ENCODE measurements at places on chromosomes 13 and 19.
A peak's percentile ranks its signal among the peaks of the same experiment; 100 is the strongest.

- DNase-seq = no peak
Measured at GRCh38 chr13:26425443-26426358, 131.8 kb upstream of the WASF3 start.

- peak; percentile 96 for DNase-seq
Measured at GRCh38 chr13:32409561-32410421, 18.1 kb downstream of the N4BP2L1 start.

DNA sequence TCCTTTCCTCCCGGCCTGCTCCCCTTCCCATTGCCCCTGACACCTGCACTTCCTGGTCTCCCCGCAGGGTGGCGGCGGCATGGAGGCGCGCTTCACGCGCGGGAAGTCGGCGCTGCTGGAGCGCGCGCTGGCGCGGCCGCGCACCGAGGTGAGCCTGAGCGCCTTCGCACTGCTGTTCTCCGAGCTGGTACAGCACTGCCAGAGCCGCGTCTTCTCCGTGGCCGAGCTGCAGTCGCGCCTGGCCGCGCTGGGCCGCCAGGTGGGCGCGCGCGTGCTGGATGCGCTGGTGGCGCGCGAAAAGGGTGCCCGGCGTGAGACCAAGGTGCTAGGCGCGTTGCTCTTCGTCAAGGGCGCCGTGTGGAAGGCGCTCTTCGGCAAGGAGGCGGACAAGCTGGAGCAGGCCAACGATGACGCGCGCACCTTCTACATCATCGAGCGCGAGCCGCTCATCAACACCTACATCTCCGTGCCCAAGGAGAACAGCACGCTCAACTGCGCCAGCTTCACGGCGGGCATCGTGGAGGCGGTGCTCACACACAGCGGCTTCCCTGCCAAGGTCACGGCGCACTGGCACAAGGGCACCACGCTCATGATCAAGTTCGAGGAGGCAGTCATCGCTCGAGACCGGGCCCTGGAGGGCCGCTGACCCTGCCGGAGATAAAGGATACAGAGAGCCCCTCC is 1.7 kb downstream of the TRAPPC5 start:
- DNase-seq = no peak

DNA sequence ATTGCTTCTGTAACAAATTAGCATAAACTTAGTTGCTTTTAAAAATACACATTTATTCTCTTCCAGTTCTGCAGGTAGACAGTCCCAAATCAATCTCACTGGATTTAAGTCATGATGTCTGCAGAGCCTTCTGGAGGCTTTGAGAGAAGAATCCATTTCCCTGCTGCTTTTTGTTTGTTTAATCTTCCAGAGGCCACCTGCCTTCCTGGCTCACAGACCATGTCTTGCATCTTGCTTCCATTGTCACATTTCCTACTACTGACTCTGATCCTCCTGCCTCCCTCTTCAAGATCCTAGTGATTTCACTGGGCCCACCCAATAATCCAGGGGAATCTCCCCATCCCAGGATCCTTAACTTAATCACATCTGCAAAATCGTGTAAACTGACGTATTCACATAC is 473.3 kb downstream of the ITGBL1 start:
- no peak for DNase-seq

DNA sequence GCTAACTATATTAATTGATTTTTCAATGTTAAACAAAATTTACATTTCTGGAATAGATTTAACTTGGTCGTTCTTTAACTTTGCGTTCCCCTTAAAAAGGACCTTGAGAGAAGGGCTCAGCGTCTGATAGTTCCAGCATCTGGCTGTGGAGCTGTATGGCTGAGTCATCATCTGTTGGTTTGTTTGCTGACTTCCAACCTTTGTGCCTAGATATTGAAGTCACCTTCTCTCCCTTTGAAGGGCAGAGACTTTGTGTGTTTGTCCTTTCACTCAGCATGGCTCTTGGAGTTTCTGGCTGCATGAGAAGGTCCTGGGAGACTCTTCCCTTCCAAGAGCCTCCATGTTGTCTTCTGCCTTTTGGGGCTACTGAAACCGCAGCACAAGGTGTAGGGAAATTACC is 16.6 kb upstream of the IRS2 start:
- no peak for DNase-seq

DNA sequence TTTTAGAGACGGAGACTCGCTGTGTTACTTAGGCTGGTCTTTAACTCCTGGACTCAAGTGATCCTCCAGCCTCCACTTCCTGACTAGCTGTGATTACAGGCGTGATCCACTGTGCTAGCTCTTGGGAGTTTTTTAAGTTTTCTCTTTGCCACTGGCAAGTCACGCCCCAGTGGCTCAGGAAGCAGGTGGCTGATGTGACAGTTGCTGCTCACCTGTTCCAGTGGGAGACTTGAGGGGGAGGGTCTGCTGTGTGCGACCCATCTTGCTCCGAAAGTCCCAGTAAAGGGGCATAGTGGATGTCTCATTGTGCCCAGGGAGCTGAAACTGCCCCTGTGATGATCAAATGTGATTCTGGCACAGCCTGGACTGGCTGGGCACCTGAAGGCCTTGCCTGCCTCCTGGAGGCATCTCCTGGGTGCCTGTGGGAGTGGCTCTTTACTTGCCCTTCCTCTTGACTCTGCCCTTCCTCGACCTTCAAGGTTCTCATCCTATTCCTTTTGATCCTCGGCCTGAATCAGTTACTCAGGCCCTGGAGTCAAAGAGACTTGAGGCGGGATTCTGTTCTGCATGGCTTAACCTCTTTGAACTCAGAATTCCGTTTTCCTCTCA is 7.8 kb downstream of the SMARCA4 start:
- no peak for DNase-seq

DNA sequence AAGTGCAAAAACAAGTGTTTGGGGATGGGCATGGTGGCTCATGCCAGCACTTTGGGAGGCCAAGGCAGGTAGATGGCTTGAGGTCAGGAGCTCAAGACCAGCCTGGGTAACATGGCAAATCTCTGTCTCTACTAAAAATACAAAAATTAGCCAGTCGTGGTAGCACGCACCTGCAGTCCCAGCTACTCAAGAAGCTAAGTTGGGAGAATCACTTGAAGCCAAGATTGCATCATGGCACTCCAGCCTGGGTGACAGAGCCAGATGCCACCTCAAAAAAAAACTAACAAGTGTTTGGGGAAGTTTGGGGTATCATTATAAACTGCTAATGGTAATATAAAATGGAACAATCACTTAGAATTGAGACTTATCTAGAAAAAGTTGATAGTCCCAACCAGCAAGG is 24.6 kb downstream of the XPO4 start:
- DNase-seq = no peak

DNA sequence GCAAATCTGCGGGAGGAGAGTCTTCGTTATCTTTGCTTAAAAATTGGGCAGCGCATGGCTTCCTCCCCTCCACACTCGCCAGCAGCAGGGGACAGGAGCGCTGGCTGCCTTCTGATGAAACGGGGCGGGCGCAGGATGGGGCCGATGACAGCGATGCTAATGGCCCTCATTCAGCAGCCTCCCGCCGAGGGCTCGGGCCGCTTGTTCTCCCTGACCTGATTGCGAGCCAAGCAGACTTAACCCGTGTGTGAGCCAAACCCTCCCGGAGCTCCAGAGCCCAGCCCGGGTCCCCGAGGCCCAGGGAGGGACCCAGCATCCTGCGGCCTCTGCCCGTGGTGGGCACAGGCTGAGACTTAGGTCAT is 90.3 kb downstream of the KDM4B start:
- DNase-seq = no peak

All from mesendoderm (in vitro differentiated cells).